ENCODE measurements at places on chromosomes 2 and 18. TPM values are rescaled to one million over a fixed set of nuclear protein-coding genes. Genes with fewer than 3 reads are reported as not detected.

C2orf92 gene
- 17.2 TPM for total RNA-seq

EMILIN1 gene
- 1.5 TPM for total RNA-seq

MTX2 gene
- 24.9 TPM for total RNA-seq

POTEC gene
- not detected for total RNA-seq

ADAM23 gene
- 0.15 TPM for total RNA-seq

SPAST gene
- 18.9 TPM for total RNA-seq

PLGLB2 gene
- total RNA-seq, result 2.8 TPM

SIX2 gene
- not detected for total RNA-seq
